ENCODE measurements at places on chromosomes 13 and 19. TPM values are rescaled to one million over a fixed set of nuclear protein-coding genes. Genes with fewer than 3 reads are reported as not detected.

ZNF790 gene
- total RNA-seq = 8.4 TPM

TEX101 gene
- not detected for total RNA-seq

DCLK1 gene
- total RNA-seq = 3.7 TPM

RFPL4AL1 gene
- not detected for total RNA-seq

DNA sequence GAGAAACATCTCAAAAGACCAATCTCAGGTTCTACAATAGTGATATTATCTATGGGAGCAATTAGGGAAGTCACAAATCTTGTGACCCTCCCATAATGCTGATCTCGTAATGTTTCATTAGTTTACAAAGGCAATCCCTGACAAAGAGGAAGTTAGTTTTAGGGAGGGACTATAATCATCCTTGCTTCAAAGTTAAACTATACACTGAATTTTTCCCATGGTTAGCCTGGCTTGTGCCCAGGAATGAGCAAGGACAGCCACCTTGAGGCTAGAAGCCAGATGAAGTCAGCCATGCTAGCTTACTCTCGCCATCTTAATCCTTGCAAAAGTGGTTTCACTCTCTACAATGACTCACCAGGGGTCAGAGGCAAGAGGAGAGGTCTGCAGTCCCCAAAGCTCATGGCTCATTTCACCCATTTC is 5.4 kb downstream of the CEACAM3 start:
- peak; percentile 23 for DNase-seq

DNA sequence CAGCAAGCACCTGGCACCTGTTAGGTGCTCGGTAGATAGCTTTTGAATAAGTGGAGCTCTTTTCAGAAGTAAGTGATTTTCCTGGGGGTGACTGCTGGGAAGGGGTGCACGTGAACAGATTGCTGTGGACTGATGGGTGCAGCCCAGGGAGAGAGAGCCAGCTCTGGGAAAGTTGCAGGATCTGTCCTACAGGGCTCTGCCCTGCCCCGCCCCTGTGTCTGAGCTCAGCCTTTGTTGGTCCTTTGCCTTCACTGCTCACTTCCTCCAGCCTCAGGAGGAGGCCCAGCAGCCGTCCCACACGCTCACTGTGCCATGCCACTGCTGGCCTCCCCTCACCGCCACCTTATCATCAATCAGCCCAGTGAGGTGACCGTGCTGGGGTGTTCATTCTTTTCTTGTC is 33.7 kb upstream of the TEX29 start:
- DNase-seq = no peak

DNA sequence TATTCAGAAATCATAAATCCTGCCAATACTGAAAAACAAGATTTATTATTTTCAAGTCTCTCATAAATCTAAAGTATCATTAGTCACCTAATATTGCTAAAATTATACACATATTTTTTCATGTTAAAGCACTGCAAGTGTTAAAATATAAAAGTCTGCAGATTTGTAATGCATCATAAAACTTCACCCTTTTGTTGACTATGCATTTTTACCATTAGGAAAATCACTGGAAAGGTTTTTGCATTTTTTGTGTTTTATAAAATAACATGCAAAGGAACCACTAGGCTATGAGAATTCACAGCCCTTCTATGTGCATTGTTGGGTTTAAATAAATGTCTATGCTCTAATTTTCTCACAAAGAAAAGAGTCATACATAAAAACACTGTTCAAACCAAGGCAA is 407.3 kb downstream of the DACH1 start:
- no peak for DNase-seq

ZNF730 gene
- total RNA-seq = 0.29 TPM

All from Caki2 (cell line).